ENCODE measurements at places on chromosomes 16 and 17.

DNA sequence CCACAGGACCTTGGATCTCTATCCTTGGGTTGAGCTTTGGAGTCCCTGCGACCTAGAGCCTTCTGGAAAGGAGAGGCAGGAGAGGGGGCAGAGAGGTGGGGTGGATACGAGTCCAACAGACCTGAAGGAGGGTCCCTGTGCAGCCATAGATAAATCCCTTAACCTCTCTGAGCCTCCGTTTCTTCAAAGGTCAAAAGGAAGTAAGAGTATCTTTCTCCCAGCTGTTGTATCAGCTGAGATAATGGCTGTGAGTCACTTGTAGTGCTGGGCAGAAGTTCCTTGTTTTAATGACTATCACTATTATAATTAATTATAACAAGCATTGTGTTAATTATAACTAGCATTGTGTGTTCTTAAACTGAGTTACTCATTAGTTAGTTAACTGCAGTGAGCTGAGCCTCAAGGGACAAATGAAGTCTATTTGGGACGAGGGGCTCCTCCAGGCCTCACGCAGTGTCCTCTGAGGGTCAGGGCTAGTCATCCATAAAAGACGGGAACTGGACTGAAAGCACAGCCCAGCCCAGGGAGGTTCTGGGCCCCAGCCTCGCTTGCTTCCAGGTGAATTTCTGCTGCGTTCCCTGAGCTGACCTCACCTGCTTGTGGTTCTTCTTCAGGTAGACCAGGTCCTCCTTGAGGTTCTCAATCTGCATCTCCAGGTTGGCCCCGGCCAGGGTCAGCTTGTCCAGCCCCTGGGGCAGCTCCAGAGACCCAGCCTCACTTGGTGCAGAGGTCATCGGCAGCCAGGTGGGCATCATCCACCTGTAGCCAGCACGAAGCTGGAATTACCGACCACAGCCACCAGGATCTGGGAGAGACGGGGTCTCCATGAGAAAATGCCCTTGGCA is 5.7 kb upstream of the KRT17 start:
- no peak for DNase-seq

DNA sequence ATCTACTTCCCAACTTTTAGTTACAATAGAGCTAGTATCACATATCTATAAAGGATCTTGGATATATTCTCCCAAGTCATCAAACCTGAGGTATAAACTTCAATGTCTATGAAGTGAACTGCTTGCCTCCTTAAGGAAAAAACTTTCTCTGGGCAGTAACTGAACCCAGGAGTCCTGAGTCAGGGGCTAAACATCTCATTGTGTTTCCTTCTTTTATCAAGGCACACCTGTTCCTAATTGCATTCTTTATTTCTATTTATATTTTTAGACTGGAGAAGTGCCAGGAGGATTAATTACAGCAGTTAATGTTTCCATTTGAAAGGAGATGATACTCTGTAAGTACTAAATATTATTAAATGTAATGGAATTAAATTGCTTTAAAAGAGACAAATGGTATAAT is 98.6 kb downstream of the CDH8 start:
- DNase-seq, result no peak

DNA sequence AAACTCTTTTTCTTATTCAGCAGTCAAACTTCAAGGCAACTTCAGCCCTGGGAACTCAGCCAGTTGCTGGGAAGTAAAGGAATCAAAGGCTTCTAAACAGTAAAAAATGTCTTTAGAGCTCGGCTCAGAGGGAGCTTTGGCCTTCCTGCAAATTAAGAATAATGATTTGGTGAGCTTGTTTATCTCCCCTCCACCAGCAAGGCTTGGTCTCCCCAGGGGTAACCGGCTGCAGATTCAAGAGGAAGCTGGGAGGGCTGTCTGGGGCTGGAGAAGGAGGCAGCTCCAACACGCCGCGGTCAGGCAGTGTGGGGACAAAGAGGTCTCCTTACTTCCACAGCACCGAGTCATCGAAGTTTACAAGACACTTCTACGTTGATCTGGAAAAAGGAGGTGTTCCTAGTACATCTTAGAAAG is 17.7 kb upstream of the DOC2B start:
- no peak for DNase-seq

- no peak for DNase-seq
Measured at GRCh38 chr17:18028114-18028951, 10.6 kb downstream of the ATPAF2 start.

DNA sequence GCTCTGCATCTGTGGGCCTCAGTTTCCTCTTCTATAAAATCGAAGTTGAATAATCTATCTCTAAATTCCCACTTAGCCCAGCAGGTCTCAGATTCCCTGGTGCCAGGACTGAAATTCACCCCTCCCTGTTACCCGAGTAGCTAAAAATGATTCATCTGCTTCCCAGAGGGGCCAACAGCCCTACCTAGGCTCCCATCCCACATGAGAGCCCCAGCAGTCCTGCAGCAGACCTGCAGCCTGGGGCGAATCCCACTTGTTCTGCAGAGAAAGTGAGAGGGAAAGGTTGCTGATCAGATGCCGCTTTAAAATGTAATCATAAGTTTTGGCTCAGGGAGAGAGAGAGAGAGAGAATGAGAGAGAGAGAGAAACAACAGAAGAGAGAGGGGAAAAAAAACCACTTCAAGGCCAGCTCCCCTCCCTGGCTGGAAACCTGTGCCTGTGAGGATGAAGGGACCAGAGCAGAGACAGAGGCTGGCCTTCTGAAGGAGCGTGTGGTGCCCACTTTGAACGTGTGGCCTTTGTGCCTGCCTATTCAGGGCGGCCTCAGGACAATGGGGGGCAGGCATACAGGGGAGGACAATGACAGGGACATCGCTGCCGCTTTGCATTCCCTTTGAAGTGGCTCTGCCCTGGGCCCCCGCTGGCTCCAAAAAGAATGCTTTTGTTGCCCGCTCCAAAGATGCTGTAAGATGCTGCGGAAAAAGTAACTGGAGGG is 85.2 kb upstream of the NKD1 start:
- DNase-seq, result no peak

- peak; percentile 37 for DNase-seq
Measured at GRCh38 chr17:4433515-4434031, at the start of gene SPNS3. Gene SPNS3 (plus strand): TSS chr17:4433940. CDS start chr17:4433968, 28 bp downstream.

- DNase-seq, result peak; percentile 32
Measured at GRCh38 chr17:17151962-17152361, 54.2 kb downstream of the PLD6 start.

DNA sequence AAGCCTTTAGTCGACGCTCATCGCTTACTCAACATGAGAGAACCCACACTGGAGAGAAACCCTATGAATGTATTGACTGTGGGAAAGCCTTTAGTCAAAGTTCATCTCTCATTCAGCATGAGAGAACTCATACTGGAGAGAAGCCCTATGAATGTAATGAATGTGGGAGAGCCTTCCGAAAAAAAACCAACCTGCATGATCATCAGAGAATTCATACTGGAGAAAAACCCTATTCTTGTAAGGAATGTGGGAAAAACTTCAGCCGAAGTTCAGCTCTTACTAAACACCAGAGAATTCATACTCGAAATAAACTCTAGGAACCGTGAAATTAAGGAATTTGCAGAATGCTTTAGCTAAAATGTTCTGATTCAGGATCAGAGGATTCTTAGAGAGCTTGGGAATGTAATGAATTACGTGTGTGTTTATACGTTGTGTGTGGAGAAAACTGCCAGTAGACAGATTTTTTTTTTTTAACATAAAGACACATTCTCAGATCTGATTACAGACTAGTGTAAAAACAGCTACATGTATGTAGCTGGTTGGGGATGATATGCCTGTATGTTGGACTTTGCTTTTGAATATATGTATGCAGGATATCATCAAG is 25.4 kb downstream of the ZFP90 start:
- DNase-seq, result no peak

- no peak for DNase-seq
Measured at GRCh38 chr16:2280981-2281542, 13.1 kb upstream of the RNPS1 start.

DNA sequence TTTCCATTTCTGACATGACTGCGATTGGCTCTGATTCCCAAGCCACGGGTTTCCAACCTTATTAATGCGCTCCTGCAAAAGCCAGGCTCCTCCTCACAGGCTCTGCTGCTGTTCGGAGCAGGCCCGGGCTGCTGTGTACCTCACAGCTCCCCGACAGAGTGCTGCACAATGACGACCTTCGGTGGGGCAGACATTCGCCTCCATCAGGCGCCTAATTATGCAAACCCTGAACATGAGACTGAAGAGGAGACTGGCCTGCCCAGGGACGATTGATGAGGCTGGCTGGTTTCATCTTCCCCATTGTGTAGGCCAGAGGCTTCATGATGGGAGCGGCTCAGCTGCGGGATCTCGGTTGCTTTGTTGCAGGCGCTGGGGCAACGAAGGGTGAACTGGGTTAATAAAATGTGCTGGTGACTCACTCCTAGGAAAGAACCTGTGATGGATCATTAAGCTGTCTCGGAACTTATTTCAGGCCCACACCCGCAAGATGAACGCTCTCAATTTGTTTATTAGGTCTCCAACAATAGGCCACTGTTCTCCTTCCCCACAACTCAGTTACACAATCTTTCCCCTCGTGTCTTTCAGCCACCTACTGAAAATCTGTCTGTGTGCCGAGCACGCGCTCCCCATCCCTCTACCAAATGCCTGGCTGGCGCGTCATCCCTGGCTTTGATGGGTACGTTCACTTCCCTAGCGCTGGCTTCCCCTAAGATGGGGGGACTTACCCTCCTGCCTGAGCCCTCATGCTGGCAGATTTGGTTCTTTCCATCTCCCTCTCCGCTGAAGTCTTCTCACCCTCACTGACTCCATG is 27.2 kb upstream of the TOB1 start:
- no peak for DNase-seq

- DNase-seq, result no peak
Measured at GRCh38 chr17:65360961-65361552, 200.4 kb downstream of the AXIN2 start.

DNA sequence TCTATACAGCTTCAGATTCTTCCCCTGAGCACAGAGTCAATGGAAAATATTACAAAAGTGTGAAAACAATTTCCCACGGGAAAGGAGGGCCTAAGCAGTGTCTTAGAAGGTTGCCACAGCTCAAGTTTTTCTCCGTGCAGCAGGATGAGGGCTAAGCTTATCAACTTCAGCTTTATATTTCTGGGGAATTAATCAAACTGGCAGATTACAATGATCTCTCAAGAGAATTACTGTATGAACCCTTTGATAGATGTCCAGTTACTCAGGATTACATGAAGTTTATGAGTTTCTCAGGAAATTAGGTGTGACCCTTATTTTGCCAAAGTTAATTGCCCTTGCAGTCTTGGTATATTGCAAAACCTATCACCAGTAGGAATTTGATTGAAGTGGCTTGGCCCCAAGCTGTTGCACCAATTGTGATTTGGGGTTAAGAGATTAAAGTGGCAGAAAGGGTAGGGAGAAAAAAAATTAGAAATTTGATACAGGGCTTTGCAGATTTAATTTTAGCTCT is 298.4 kb downstream of the MAP2K6 start:
- no peak for DNase-seq

- no peak for DNase-seq
Measured at GRCh38 chr17:63232565-63233310, 213.4 kb downstream of the CYB561 start.

DNA sequence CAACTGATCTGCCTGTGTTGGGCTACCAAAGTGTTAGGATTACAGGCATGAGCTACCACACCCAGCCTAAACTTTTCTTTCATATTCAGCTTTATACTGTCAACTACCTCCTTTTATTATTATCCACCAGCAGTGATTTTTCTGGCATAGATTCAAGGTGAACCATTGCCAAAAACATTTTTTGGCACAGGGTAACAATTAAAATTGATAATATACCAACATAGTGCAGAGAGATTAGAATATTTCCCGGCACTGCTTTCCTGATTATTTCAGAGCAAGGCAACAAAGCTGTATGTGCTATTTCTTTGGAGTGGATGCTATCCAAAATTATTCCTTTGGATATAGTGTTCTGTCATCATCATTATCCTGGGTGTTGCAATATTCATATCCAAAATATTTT is 781.6 kb upstream of the SOX9 start:
- no peak for DNase-seq

- no peak for DNase-seq
Measured at GRCh38 chr16:86956437-86956836, 360.8 kb downstream of the C16orf95 start.

DNA sequence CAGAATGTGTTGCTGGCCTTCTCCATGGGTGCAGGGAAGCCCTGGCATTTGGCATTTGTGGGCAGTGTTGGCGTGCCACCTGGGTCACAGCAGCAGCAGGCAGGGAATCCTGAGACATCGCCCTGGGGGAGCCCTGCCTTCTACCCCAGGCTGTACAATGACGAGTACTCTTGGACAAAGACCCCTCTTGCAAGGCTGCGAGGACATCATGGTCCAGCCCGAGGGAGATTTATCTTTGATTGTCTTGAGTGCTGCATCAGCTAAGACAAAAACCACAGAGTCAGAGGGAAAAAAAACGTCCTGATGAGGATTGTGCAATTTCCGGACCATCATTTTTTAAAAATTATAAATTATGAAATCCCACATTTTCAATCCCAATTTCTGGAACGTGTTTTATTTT is 3.7 kb downstream of the CRISPLD2 start:
- DNase-seq, result no peak

DNA sequence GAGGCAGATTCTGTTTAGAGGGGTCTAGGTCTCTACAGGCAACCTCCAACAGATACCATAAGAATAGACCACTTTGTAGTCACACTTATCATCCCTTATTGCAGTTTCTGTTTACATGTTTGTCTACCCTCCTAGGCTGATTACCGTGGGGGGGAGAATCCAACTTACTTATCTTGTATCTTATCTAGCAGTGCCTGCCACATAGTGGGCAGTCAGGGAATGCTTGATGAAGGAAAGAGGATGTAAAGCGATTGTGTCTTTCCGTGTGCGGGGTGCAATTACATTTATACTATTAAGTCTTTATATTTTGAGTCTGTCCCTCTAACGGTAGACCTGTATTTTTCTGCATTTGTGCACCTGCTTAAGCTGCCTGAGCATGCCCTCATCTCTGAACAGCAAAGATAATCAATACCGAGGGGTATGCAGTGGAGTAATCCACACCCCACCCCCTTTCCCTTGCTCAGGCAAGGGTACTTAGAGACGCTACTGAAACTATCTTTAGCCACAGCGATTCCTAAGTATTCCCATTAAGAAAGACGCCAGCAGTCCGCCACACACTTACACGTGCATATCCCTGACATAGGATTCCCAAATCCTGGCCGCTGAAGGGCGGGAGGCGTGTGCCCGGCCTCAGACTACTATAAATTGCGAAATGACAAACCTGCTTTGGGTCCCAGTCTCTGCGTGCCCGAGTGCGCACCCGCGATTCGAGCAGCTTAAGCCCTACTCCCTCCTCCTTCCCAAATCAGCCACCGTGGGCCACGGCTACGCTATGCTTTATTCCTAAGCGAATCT is 635 bp upstream of the AATF start:
- no peak for DNase-seq
